Lung microvascular endothelial cell (primary cell): ENCODE measurements at places on chromosomes 3 and 15. TPM values are rescaled to one million over a fixed set of nuclear protein-coding genes. Genes with fewer than 3 reads are reported as not detected.

TLR9 gene
- total RNA-seq: not detected in 2 replicates

DNA sequence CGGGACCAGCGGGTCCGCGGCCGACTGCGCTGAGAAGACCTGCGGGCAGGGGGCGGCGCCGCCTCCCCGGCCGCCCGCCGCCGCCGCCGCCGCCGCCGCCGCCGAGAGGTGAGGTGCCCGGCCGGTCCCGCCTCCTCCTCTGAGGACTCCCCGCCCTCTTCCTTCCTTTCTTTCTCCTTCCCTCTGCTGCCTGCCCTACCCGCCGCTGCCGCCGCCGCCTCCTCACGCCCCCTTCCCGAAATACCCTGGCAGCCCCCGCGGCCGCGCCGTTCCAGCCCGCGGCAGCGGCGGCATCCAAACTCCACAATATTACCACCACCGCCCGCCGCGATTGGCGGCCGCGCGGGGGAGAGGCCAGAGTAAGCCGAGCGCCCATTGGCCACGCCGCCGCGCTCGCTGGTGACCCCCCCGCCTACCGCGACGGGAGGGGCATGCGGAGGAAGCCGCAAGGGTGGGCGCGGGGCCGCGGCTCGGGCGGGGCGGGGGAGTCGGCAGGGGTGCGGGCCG lies 61.8 kb upstream of the ANKRD28 start:
- peak; percentile 79 for DNase-seq

CLDN16 gene
- not detected in 2 replicates for total RNA-seq

DNA sequence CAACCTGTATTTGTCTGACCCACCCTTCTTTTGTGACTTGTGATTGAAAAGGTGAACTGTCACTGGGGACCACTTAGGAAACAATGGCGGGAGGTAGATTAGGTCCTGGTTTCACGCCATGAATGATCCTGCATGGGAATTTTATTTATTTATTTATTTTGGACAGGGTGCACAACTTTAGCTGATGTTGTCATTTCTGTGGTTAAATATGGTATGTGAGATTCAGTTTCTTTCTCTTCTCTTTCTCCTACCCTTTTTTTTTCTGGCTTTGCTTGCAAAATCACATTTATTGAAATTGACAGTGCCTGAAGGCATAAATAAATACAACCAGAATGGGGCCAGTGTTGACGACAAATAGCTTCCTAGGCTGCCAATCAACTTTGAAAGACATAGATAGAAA lies 18.0 kb upstream of the HTR3E start:
- DNase-seq: no peak

XYLB gene
- total RNA-seq: 1.3 and 1.8 TPM in 2 replicates

GRCh38 chr15:72936691-72937679 lies 115.3 kb upstream of the NEO1 start:
- no peak for DNase-seq

PIGBOS1 gene
- 4.1 and 7.7 TPM in 2 replicates for total RNA-seq

- DNase-seq: no peak
Observed at GRCh38 chr3:186219211-186219638, 110.3 kb upstream of the ETV5 start.

DNA sequence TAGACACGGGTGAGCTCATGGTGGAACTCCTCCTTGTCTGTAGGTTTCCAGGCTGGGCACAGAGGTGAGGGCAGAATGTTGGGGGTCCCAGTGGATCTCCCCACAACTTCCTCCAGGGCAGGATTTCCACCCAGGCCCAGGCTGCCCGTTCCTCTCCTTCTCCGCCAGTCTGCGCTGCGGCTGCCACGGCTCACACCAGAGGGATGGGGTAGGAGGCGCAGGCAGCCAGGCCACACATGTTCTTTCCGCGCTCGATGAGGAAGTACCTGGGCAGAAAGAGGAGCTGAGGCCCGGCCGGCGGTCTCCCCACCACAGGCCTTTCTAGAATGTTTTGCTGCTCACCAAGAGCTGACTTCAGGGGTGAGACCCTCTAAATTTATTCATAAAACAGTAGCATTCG lies 22.9 kb downstream of the CTSH start:
- no peak for DNase-seq

DNA sequence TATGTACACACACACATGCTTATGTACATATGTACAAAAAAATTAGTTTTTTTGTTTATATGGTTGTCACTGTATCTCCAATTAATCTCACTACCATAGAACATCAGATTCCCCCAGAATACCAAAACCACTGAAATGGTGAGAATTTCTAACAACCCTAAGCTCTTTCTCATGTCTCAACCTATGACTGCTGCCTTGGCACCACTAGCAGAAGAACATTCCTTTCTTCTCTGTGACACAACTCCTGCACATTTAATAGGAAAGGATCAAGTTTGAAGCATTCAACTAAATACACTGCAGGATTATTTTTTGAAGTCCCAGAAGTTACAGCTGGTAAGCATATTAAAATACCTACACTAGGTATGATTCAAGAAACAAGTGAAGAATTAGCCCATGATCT lies 109.6 kb downstream of the FAM174B start:
- DNase-seq: no peak

ANKUB1 gene
- total RNA-seq: not detected in 2 replicates

GRCh38 chr15:43126356-43126755 lies 7.0 kb upstream of the TMEM62 start:
- DNase-seq: no peak

GRCh38 chr3:188529228-188529627 lies 375.3 kb downstream of the LPP start:
- no peak for DNase-seq

DNA sequence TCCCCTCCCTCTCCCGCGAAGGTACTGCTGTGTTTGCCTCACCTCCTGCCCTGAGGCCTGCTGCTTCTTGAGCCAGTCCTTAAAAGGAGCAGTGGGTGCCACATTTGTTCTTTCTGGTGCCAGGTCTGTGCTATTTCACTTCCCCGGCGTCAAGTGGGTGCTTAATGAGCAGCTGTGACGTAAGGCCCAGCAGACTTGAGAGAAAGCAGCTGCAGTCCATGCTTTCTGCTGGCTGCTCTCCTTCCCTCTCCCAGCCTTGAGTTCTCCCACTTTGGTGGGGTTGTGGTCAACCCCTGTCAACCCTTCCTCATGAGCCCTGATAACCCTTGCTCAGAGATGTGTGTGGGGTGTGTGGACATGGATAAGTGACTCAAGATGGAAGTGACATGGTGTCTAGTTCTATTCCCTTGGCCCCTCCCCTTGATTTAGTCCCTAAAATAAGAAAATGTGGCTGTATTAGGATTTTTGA lies 6.9 kb downstream of the INAFM2 start:
- no peak for DNase-seq

DNA sequence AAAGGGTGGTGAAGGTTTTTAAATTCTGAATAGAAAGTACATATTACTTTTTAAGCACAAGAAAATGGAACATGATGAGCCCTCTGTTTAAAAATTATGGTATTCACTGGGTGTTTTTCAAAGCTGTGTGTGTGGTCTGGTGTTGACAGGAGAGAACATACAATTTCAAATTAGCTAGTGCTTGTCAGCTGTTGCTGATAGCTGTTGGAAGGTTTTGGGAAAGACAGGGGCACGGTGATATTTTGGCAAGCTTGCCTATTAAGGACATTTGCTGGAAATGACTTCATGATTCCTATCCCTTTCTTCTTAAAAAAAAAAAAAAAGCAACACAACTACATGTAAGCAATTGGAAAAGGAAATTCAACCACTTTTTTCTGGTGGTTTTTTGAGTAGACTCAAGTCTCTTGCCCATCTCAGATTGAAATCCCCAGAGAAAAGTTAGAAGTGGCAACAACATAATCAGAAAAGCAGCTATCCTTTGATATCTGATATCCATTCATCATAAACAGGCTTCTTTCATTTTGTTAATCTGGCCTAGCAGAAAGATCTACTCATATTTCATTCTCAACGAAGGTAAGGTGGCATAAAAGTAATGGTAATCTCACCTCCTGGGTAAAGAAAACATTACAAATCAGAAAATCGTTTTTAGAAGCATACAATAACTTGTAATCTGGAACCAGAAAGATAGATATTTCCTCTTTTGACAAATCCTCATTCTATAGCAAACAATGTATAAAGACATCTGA lies 130.0 kb downstream of the RBMS3 start:
- no peak for DNase-seq

LHFPL4 gene
- under 0.01 TPM in 2 replicates for total RNA-seq
